ENCODE measurements at places on chromosomes 5 and 9. TPM values are rescaled to one million over a fixed set of nuclear protein-coding genes. Genes with fewer than 3 reads are reported as not detected.

The KCNV2 gene
- total RNA-seq: not detected

The ECM2 gene
- total RNA-seq: 0.24 TPM

The ACTBL2 gene
- not detected for total RNA-seq

GRCh38 chr5:95900383-95900958 lies 61.2 kb downstream of the ELL2 start:
- H3K27me3 ChIP-seq: no peaks in the 10 kb centered on the region
- H3K27ac ChIP-seq: no peak overlapping the region
- peaks cover 8% of the 10 kb centered on the region for H3K4me1 ChIP-seq

GRCh38 chr5:176541338-176542134 lies 4.3 kb upstream of the RNF44 start:
- no peaks in the 10 kb centered on the region for H3K36me3 ChIP-seq
- no peak for DNase-seq
- no peaks in the 10 kb centered on the region for H3K27me3 ChIP-seq
- peaks cover 45% of the 10 kb centered on the region for H3K4me1 ChIP-seq

Measured in type B pancreatic cell (in vitro differentiated cells).